Hindlimb muscle (tissue), 1 donor: ENCODE measurements at places on chromosomes 6 and 20. TPM values are rescaled to one million over a fixed set of nuclear protein-coding genes. Genes with fewer than 3 reads are reported as not detected.
A peak's percentile ranks its signal among the peaks of the same experiment; 100 is the strongest.

GRCh38 chr6:61711849-61712248 lies 574.2 kb downstream of the KHDRBS2 start:
- DNase-seq: no peak

- DNase-seq: no peak
These were observed 21.2 kb upstream of the SNRPB2 start for GRCh38 chr20:16708602-16709001.

DNA sequence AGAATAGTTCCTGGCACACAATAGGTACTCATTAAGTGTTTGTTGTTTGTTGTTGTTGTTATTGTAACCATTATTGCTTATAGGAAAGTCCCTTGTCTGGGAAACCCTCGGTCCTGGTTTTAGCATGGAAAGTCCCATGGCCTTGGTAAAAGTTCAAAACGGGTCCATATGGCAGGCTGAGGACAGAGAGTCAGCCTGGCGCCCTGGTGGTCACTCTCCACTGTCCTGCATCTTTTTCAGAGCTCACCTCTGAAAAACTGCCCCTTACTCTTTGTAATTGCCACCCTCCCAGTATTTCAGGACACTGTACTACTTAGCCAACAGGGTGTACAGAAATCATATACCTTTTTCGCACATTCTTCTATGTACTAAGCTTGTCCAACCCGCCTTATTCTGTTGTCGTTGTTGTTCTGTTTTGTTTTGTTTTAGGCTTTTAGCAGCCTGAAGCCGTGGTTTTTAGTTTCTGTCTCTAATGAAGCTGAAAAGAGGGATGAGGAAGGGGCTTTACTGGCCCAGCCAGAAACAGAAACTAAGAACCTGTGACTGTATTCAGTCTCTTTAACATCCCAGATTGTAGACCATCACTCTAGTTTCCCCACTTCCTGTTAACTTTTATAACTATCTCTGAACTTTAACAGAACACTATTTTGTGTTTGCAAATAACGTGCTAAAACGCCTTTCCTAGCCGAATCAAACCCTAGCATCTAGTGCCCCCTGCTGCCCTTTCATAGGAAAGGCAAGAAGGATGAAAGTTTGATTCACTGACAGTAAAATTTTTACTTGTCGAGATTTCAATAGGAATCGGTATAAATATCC lies 7.6 kb upstream of the TMEM14A start:
- peak; percentile 83 for DNase-seq

- DNase-seq: no peak
These were observed 37.7 kb upstream of the B4GALT5 start for GRCh38 chr20:49751397-49751736.

DNA sequence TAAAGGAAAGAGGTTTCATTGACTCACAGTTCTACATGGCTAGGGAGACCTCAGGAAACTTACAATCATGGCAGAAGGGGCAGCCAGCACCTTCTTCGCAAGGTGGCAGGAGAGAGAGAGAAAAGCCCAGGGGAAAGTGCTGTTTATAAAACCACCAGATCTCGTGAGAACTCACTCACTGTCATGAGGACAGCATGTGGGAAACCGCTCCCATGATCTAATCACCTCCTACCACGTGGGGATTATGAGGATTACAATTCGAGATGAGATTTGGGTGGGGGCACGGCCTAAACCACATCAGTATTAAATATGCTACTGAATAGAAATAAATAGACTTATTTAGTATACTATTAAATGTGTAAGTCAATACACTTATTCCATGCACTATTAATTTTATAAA lies 70.6 kb upstream of the TCF21 start:
- DNase-seq: no peak

GRCh38 chr6:130362128-130362527 lies 3.7 kb upstream of the TMEM200A start:
- DNase-seq: no peak

GRCh38 chr6:34333858-34334257 lies 58.6 kb downstream of the NUDT3 start:
- no peak for DNase-seq

DNA sequence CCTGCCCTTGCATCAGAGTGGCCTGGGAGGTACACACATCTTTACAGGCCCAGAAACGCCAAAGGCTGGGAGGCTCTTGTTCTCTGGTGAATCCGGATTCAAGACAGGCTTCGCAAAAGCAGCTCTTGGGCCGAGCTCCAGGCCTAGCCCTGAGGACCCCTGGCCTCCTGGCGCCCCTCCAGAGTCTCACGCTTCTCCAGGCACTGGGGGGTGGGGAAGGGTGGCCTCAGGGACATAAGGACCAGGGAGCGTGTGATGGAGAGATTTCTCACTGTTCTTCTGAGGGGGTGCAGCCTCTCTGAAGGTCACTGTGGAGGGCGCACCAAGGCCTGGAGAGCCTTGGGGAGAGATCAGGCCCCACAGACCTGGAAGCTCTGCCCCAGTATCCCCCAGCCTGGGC lies 349.2 kb downstream of the ZFAND3 start:
- DNase-seq: no peak

GRCh38 chr20:18802012-18802634 lies 11.5 kb upstream of the SCP2D1 start:
- no peak for DNase-seq

DNA sequence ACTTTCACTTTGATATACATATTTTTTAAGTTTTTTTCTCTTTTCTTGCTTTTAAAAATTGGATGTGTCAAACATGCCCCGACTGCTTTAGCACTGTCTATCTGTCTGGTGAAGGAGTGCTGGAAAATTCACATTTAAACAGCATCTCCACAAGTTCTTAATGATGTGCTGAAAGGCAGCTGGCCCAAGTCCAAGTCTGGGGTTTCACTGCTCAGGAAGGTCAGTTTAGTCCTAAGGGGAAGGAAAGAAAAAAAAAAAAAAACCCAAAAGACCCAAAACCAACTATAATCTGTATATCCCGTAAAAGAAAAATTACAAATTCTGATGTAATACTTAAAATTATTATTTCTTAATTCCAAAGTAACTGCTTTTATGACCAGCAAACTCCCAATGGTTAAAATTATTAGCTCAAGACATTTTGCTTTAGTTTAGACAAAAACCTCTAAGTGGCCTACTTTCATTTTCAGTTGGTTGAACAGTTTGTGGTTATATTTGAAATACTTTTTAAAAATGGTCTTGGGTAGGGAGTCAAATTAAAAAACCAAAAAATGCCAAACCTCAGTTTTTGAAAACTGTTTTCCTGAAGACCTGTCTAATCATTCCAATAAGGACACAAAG lies 79.5 kb upstream of the PREP start:
- DNase-seq: peak; percentile 24

GRCh38 chr20:44650771-44651433 lies 597 bp downstream of the ADA start:
- DNase-seq: no peak

GRCh38 chr20:14582855-14583254 lies 245.4 kb upstream of the FLRT3 start:
- DNase-seq: no peak

- DNase-seq: no peak
These were observed 78.2 kb upstream of the ASCC3 start for GRCh38 chr6:100959280-100959679.

GRCh38 chr6:119273272-119274196 lies 76.0 kb downstream of the MAN1A1 start:
- peak; percentile 11 for DNase-seq

DNA sequence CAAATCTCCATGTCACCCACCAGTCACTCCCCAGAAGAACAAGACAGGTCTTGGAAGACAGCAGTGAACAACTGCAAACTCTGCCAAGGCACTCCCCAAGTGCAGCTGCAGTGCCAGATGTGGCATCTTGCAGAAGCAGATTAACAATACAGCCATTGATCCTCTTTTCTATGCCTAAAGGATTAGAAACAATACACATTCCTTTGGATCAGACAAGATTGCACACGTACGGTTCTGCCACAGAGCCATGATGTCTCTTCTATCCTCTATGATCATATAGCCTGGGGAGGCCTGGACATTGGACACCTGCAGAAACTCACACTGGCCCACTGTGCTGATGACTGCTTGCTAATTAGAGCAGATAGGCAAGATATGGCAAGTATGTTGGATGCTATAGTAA lies 155.9 kb downstream of the MYLK4 start:
- DNase-seq: no peak

- DNase-seq: no peak
These were observed 97.7 kb downstream of the TMEM242 start for GRCh38 chr6:157225575-157225995.

GRCh38 chr20:25272223-25273000 lies 24.5 kb downstream of the PYGB start:
- DNase-seq: no peak

GRCh38 chr20:3697588-3698305 lies 14.7 kb downstream of the SIGLEC1 start:
- no peak for DNase-seq

GRCh38 chr6:135651964-135652755 lies 154.6 kb upstream of the AHI1 start:
- no peak for DNase-seq

DNA sequence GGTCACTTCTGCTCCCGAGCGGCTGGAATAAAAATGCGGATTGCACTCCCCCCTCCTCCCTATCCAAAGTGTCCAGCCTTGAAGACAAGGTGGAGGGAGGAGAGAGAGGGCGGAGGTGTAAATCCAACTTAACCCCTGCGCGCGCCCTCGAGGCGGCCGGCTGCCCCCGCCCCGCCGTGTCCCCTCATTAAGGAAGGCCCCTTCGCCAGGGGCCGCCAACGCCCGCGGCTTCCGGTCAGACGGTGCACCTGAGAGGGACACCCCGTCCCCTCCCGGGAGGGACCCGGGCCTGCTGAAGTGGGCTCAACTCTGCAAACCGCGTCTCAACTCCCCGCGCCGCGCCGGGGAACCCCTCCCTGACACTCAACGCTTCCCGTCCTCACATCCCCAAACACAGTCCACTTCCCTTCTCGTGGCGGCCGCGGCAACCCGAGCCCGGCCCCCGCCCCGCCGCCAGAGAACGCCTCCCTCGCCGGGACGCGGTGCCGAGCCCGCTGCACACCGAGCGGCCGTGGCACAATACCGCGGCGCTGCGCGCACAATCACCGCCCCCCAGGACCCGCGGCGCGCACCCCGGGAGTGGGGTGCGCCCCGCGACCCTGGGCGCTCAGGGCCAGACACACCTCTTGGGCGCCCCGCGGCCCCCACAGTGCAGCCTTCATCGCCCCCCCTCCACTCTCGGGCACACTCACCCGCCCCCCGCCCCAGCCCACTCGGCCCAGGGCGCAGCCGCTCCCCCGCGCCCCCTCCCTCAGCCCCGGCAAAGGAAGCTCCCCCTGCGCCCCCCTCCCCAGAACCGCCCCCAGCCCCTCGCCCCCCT lies 102.5 kb downstream of the NOL4L start:
- no peak for DNase-seq

RIPOR2 gene
- polyA plus RNA-seq: 29.4 TPM

CLVS2 gene
- 0.04 TPM for polyA plus RNA-seq

SNAI1 gene
- polyA plus RNA-seq: 11.9 TPM

RSPH4A gene
- polyA plus RNA-seq: 0.50 TPM

OPN5 gene
- 0.32 TPM for polyA plus RNA-seq

TRIM40 gene
- polyA plus RNA-seq: not detected

OR2H1 gene
- polyA plus RNA-seq: not detected

ATP5F1E gene
- 140 TPM for polyA plus RNA-seq
